Neural crest cell (in vitro differentiated cells): ENCODE measurements at places on chromosomes 2 and 18. TPM values are rescaled to one million over a fixed set of nuclear protein-coding genes. Genes with fewer than 3 reads are reported as not detected.

GRCh38 chr18:57621246-57621604, 411 bp downstream of the NARS1 start:
- peak; percentile 21 for DNase-seq
- H3K27ac ChIP-seq: peak overlapping the region; percentile 99
- H3K4me1 ChIP-seq: peaks cover 19% of the 10 kb centered on the region
- H3K4me3 ChIP-seq: peak overlapping the region; percentile 97
- H3K27me3 ChIP-seq: no peaks in the 10 kb centered on the region
- no peaks in the 10 kb centered on the region for H3K36me3 ChIP-seq

The CCDC141 gene
- not detected in 2 replicates for total RNA-seq

The DAW1 gene
- total RNA-seq: not detected in 2 replicates

DNA sequence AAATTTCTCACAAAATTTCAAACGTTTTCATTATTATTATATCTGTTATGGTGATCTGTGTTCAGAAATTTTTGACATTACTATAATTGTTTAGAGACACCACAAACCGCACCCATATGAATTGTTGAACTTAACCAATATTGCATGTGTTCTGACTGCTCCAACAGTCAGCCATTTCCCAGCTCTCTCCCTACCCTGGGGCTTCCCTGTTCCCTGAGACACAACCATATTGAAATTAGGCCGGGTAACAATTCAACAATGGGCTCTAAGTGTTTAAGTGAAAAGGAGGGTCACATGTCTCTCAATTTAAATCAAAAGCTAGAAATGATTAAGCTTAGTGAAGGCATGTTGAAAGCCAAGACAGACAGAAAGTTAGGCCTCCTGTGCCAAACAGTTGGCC, 424.0 kb downstream of the DSC3 start:
- H3K4me1 ChIP-seq: peaks cover 5% of the 10 kb centered on the region
- H3K4me3 ChIP-seq: no peak overlapping the region
- no peaks in the 10 kb centered on the region for H3K27me3 ChIP-seq
- H3K36me3 ChIP-seq: no peaks in the 10 kb centered on the region
- H3K27ac ChIP-seq: peak overlapping the region; percentile 24

DNA sequence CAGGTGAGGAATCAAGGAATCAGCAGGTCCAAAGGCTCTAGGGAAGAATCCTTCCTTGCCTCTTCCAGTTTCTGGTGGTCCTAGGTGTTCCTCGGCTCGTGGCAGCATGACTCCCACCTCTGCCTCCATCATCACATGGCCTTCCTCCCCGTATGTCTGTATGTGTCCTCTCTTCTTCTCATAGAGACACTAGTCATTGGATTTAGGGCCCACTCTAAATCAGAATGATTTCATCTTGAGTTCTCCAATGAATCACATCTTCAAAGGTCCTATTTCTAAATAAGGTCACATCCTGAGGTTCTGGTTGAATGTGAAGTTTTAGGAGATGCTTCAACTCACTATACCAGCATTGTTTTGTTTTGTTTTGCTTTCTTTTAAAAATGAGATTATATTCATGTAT, 11.1 kb upstream of the AGFG1 start:
- no peak overlapping the region for H3K4me3 ChIP-seq
- H3K27ac ChIP-seq: no peak overlapping the region
- no peaks in the 10 kb centered on the region for H3K27me3 ChIP-seq
- no peak for DNase-seq
- H3K4me1 ChIP-seq: peaks cover 16% of the 10 kb centered on the region
- H3K36me3 ChIP-seq: no peaks in the 10 kb centered on the region

DNA sequence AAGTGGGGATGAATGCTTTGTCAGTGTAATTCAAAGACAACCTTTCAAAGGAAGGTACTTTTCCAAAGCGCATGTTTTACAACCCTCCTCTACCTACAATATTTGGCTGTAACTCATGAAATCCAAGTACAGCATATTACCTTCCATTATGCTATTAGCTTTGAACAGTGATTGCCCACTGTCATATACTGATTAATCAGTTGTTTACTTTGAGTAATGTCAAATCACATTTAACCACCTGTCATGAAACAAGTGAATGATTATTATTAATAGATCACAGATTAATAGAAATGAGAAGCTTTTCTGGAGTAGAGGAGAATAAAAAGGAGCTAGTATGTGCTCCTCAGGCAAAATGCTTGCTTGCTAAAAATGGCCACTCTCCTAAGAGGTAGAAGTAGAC, 150.5 kb upstream of the SMAD7 start:
- H3K36me3 ChIP-seq: peaks cover 10% of the 10 kb centered on the region
- H3K4me1 ChIP-seq: peaks cover 12% of the 10 kb centered on the region
- H3K27ac ChIP-seq: no peak overlapping the region

The TDRD15 gene
- not detected in 2 replicates for total RNA-seq

- H3K36me3 ChIP-seq: peaks cover 2% of the 10 kb centered on the region
- peak overlapping the region; percentile 94 for H3K4me3 ChIP-seq
- peak overlapping the region; percentile 94 for H3K27ac ChIP-seq
- H3K4me1 ChIP-seq: peaks cover 45% of the 10 kb centered on the region
- no peak for DNase-seq
These were observed 1.2 kb upstream of the SLC1A4 start for GRCh38 chr2:64987956-64988419.

DNA sequence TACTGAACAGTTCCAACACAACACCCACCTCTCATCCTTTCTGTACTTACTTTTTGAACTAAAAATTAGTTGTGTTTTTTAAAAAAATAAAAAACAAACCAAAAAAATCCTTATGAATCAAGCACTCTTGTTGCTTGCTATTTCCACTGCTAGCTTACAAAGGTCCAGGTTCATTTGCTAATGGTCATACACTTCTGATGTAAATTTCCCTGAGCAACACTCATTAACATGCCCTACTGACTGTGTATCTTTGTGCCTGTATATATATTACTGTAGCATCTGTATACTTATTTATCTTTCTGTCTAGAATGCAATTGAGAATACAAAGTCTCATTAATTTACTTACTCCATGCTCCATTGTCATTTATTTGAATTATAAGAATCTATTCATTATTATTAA, 30.3 kb upstream of the IKZF2 start:
- no peak overlapping the region for H3K27ac ChIP-seq
- H3K27me3 ChIP-seq: no peaks in the 10 kb centered on the region
- H3K4me1 ChIP-seq: peaks cover 5% of the 10 kb centered on the region
- no peaks in the 10 kb centered on the region for H3K36me3 ChIP-seq

DNA sequence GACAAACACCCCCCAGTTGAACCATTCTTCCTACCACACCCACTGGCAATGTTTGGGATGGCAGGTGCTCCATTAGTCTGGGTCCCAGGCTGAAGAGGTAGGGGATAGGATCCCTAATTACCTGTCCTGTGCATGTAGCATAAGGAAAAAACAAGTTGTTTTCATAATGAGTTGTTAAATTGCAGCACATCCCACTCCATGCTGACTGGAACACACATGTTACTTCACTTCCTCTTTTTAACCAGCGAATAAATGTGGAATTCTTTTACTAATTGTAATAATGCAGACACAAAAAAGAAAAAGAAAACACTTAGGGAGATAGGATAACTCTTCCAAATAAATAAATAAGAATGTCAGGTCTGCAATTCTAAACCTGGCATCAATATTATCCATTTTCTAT, 11.8 kb upstream of the CBLN2 start:
- no peak overlapping the region for H3K4me3 ChIP-seq
- no peak overlapping the region for H3K27ac ChIP-seq
- no peak for DNase-seq
- no peaks in the 10 kb centered on the region for H3K36me3 ChIP-seq

The NYAP2 gene
- 0.35 and 0.36 TPM in 2 replicates for total RNA-seq

DNA sequence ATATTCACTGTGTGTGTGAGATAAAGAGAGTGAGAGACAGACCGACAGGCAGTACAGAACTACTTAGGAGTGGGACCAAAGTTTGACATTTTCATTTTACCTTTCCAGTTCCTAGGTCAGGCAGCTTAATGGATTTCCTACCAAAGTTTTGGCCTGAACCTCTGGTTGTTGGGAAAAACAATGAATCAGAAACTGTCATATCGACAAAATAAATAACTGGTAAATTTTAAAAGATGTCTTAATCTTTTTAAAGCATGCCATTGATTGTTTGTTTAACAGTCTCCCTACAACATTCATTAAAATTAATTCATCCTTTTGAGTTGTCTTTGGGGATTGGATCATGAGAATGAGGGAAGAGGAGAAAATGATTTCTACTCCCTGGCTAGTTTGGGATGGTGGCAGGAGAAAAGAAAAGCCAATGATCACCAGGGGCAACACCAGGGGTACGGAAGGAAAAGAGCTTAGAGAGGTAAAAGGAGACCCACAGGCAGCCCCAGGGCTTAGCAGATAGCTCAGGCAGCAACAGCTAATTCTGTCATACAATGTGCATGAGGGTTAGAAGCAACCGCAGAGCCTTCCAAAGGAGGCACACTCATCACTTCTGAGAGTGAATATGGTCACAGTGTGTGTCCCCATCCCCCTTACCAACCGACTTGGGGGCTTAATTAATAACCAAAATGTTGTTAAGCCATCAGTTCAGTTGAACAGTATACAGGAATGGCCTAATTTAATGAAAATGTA, 98.5 kb downstream of the CCDC141 start:
- no peaks in the 10 kb centered on the region for H3K36me3 ChIP-seq
- no peak overlapping the region for H3K27ac ChIP-seq
- H3K4me1 ChIP-seq: no peaks in the 10 kb centered on the region
- no peak for DNase-seq

DNA sequence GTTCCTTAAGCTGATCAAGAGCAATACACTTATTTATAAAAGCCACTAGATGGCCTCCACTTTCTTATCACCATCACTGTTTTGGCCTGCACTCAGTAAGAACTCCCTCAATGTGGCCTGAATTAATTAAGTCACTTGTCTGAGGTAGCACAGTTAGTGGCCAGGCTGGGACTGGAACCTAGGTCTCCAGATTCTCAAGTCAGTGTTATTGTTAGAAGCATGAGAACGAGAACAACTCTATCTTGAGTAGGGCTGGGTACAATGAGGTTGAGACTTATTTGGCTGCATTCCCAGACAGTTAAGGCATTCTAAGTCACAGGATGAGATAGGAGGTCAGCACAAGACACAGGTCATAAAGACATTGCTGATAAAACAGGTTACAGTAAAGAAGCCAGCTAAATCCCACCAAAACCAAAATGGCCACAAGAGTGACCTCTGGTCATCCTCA, 115.8 kb downstream of the SS18 start:
- no peaks in the 10 kb centered on the region for H3K4me1 ChIP-seq
- no peak overlapping the region for H3K27ac ChIP-seq
- no peaks in the 10 kb centered on the region for H3K27me3 ChIP-seq

DNA sequence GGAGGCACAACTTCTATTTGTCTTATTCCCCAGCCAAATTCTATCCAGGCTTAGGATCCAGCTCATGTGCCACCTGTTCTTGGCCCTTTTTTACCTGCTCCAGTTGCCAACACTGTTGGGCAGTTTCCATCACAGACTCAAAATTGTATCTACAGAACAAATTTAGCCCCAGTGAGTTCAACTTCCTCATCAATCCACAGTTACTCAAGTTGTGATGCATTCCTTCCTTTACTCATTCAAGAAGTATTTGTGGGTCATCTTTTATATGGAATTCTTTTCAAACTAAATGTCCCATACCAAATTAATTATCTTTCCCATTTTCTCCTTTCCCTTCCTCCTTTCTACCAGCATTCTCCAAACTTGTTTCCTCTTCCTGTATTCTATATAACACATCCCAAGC, 12.7 kb upstream of the DDX18 start:
- no peak overlapping the region for H3K27ac ChIP-seq
- no peak for DNase-seq
- H3K4me1 ChIP-seq: peaks cover 14% of the 10 kb centered on the region
- H3K4me3 ChIP-seq: no peak overlapping the region
- H3K36me3 ChIP-seq: no peaks in the 10 kb centered on the region

GRCh38 chr2:15763822-15764682, 172.4 kb downstream of the DDX1 start:
- no peak overlapping the region for H3K27ac ChIP-seq
- no peaks in the 10 kb centered on the region for H3K36me3 ChIP-seq
- no peak overlapping the region for H3K4me3 ChIP-seq

GRCh38 chr18:48884306-48884705, 66.5 kb downstream of the SMAD7 start:
- H3K4me3 ChIP-seq: no peak overlapping the region
- H3K27me3 ChIP-seq: no peaks in the 10 kb centered on the region
- peak overlapping the region; percentile 53 for H3K27ac ChIP-seq
- no peaks in the 10 kb centered on the region for H3K36me3 ChIP-seq

DNA sequence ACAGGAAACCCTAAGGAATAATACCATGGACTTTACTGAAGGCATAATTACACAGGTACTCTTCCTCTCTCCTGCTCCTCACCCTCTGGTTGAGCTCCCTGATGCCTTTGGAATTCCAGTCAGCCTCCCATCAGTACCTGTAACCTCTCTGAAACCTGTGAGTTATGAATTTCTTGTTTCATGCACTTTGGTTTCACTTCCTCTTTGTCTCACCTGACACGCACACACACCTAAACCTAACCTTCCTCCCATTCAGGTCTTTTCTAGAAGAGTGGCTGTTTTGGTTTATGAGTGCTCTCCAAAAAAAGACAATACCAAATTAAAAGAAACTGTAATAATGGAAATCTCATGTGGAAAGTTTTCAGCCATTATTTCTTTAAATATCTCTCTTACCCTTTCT, 451.3 kb upstream of the VWC2L start:
- no peak overlapping the region for H3K27ac ChIP-seq
- H3K4me3 ChIP-seq: no peak overlapping the region
- no peak for DNase-seq

GRCh38 chr18:27527856-27528255, 342.7 kb upstream of the CHST9 start:
- H3K27me3 ChIP-seq: no peaks in the 10 kb centered on the region
- no peak overlapping the region for H3K4me3 ChIP-seq
- no peak overlapping the region for H3K27ac ChIP-seq
- H3K4me1 ChIP-seq: no peaks in the 10 kb centered on the region
- H3K36me3 ChIP-seq: peaks cover 5% of the 10 kb centered on the region

The GRHL1 gene
- total RNA-seq: 2.0 and 3.4 TPM in 2 replicates

GRCh38 chr2:138291805-138292204, 209.8 kb upstream of the SPOPL start:
- no peaks in the 10 kb centered on the region for H3K27me3 ChIP-seq
- no peaks in the 10 kb centered on the region for H3K4me1 ChIP-seq
- peaks cover 8% of the 10 kb centered on the region for H3K36me3 ChIP-seq
- no peak overlapping the region for H3K4me3 ChIP-seq

The CTAGE1 gene
- not detected in 2 replicates for total RNA-seq

- H3K4me3 ChIP-seq: no peak overlapping the region
- no peaks in the 10 kb centered on the region for H3K4me1 ChIP-seq
- no peak overlapping the region for H3K27ac ChIP-seq
- H3K27me3 ChIP-seq: no peaks in the 10 kb centered on the region
- no peaks in the 10 kb centered on the region for H3K36me3 ChIP-seq
- DNase-seq: no peak
These were observed 41.2 kb downstream of the KCNG3 start for GRCh38 chr2:42452545-42452944.

GRCh38 chr2:96537066-96537733, 648 bp downstream of the ARID5A start:
- peak overlapping the region; percentile 67 for H3K27ac ChIP-seq
- H3K27me3 ChIP-seq: no peaks in the 10 kb centered on the region
- H3K36me3 ChIP-seq: no peaks in the 10 kb centered on the region
- peaks cover 41% of the 10 kb centered on the region for H3K4me1 ChIP-seq
- peak; percentile 36 for DNase-seq
